Thymus (tissue), 14 donors: ENCODE measurements at places on chromosomes 3 and 15. TPM values are rescaled to one million over a fixed set of nuclear protein-coding genes. Genes with fewer than 3 reads are reported as not detected.

- H3K27me3 ChIP-seq = no peaks in the 10 kb centered on the region
- H3K36me3 ChIP-seq = no peaks in the 10 kb centered on the region
Observed at GRCh38 chr15:47959617-47960413, 161.0 kb upstream of the SLC24A5 start.

The ROBO1 gene
- 33.9 TPM for total RNA-seq

- H3K27me3 ChIP-seq = no peaks in the 10 kb centered on the region
- H3K4me3 ChIP-seq = no peak overlapping the region
- H3K36me3 ChIP-seq = no peaks in the 10 kb centered on the region
- no peak for DNase-seq
Observed at GRCh38 chr15:101561584-101561906, 72.0 kb upstream of the PCSK6 start.

DNA sequence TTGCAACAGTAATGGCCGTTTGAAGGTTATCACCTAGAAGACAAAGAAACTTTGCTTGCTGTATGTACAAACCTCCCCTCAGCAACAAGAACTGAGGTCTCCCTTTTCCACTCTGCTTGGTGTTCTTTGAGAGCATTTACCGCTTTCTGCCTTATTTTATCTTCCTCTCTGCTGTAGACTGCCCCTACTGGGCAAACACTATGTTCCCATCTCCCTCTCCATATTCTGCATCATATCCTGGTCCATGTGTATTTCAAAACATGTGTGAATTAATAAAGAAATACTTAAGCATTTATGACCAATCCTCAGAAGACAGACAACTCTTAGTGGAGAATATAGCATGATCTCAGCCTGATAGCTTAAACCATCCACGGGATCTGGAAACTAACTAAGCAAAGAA lies 64.4 kb downstream of the ATP13A5 start:
- H3K4me3 ChIP-seq = no peak overlapping the region
- H3K4me1 ChIP-seq = no peaks in the 10 kb centered on the region
- no peak for DNase-seq
- H3K36me3 ChIP-seq = no peaks in the 10 kb centered on the region

The USP50 gene
- total RNA-seq = 0.33 TPM

The COL8A1 gene
- 0.09 TPM for total RNA-seq

GRCh38 chr3:110821586-110821985 lies 250.0 kb upstream of the NECTIN3 start:
- no peaks in the 10 kb centered on the region for H3K27me3 ChIP-seq
- H3K4me1 ChIP-seq = no peaks in the 10 kb centered on the region
- no peak for DNase-seq
- H3K36me3 ChIP-seq = no peaks in the 10 kb centered on the region

- H3K27ac ChIP-seq = no peak overlapping the region
- H3K4me1 ChIP-seq = no peaks in the 10 kb centered on the region
- DNase-seq = no peak
- H3K36me3 ChIP-seq = no peaks in the 10 kb centered on the region
- H3K4me3 ChIP-seq = no peak overlapping the region
- no peaks in the 10 kb centered on the region for H3K27me3 ChIP-seq
Observed at GRCh38 chr15:35305031-35305550, 220.0 kb upstream of the NANOGP8 start.

DNA sequence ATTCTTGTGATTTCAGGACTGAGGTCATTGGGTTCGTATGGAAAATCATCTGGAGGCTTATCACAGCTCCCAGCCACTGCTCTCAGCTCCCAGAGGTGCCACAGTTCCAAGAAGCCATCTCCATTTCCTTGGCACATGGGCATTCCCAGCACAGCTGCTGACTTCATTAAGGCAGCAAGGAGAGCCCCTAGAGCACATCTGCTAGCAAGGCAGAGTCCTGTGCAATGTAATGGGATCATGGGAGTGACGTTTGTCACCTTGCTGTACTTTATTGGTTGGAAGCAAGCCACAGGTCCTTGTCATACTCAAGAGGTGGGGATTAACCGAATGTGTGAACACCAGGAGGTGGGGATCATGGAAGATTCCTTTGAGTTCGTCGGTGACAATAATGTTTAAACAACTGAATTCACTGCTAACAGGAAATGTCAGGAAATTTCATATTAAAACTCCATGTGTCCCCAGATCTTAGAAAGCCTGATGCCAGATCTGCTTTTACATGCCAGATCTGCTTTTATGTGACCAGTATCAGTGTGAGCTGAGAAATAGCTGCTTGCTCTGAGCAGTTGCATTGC lies 148.8 kb downstream of the GABRG3 start:
- H3K36me3 ChIP-seq = no peaks in the 10 kb centered on the region
- no peak overlapping the region for H3K27ac ChIP-seq
- H3K4me3 ChIP-seq = no peak overlapping the region
- no peak for DNase-seq

- no peak overlapping the region for H3K27ac ChIP-seq
- no peaks in the 10 kb centered on the region for H3K27me3 ChIP-seq
- no peak for DNase-seq
- no peaks in the 10 kb centered on the region for H3K36me3 ChIP-seq
Observed at GRCh38 chr3:161822291-161822690, 325.7 kb downstream of the OTOL1 start.

The MED12L gene
- 1.7 TPM for total RNA-seq

- H3K4me1 ChIP-seq = peaks cover 9% of the 10 kb centered on the region
- H3K36me3 ChIP-seq = no peaks in the 10 kb centered on the region
- H3K27me3 ChIP-seq = no peaks in the 10 kb centered on the region
Observed at GRCh38 chr3:23455084-23455483, 252.0 kb downstream of the UBE2E2 start.

The TTLL13 gene
- 0.14 TPM for total RNA-seq

DNA sequence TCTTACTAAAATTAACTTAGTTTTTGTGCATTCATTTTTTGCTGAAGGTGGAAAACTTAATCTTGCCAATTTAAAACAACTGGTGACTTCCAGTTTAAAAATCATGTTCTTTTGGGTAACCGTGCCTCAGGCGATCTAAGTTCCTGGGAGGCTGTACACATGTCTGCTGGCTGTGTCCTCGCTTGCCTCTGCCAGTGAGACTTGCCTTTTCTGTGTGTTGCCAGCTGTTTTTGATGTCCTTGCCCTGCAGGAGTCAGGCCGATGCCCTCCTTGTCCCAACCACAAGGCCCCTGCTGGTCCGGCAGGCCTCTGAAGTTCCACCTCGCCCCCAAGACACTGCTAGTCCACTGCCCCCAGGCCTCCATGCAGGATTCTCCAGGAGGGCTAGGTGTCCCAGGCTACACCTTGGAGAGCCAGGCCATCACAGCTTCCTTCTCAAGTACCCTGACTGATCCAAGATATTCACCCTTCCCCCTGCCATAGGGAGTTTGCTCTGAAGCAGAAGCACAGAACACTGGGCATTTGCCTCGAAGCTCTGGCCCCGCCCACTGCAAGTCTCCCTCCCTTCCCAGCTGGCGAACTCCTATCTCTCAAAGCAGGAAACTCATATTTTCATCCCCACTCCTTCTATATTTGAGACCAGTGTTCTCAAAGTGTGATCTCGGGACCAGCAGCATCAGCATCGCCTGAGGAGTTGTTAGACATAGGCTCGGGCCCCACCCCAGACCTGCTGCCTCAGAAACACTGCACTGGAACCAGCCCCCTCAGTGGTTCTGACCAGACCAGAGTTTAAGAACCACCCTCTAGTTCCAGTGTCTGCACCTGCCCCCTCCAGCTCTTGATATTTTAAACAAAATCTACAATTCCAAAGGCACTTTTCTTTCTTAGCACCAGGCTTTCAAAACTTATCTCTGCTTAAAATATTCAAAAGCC lies 185.8 kb upstream of the UBE2E1 start:
- H3K4me3 ChIP-seq = no peak overlapping the region
- no peak for DNase-seq
- no peaks in the 10 kb centered on the region for H3K36me3 ChIP-seq
- H3K27me3 ChIP-seq = no peaks in the 10 kb centered on the region
- no peak overlapping the region for H3K27ac ChIP-seq
- H3K4me1 ChIP-seq = no peaks in the 10 kb centered on the region

The GOLGA8G gene
- total RNA-seq = under 0.01 TPM

DNA sequence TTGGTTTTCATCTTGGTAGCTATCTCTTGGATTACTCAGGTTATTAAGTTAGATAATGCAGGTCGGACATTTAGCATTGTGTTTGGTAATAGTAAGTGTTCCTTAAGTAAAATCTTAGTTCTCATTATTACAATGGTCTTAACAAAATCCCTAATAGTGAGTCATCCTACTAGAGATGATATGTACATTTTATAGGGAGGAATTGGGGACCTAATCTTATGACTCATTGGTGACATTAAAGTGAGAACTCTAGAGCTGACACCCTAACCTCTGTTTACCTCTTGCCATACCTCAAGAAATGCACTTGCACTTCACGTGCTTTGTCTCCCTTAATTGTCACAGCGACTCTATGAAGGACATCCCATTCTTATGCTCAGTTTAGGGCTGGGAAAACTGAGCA lies 174.9 kb downstream of the CADPS start:
- no peaks in the 10 kb centered on the region for H3K36me3 ChIP-seq
- DNase-seq = no peak
- no peak overlapping the region for H3K27ac ChIP-seq
- H3K27me3 ChIP-seq = no peaks in the 10 kb centered on the region
- no peak overlapping the region for H3K4me3 ChIP-seq
- no peaks in the 10 kb centered on the region for H3K4me1 ChIP-seq

The GP5 gene
- 0.14 TPM for total RNA-seq
